ENCODE measurements at places on chromosomes 1 and 21.

GRCh38 chr1:1298861-1299685, 8.7 kb downstream of the ACAP3 start:
- DNase-seq: no peak

- DNase-seq: no peak
These were observed 2.2 kb downstream of the TACSTD2 start for GRCh38 chr1:58574816-58575215.

GRCh38 chr1:41503538-41504113, 19.1 kb upstream of the EDN2 start:
- no peak for DNase-seq

GRCh38 chr1:20732071-20732587, 374 bp downstream of the SH2D5 start:
- DNase-seq: no peak

DNA sequence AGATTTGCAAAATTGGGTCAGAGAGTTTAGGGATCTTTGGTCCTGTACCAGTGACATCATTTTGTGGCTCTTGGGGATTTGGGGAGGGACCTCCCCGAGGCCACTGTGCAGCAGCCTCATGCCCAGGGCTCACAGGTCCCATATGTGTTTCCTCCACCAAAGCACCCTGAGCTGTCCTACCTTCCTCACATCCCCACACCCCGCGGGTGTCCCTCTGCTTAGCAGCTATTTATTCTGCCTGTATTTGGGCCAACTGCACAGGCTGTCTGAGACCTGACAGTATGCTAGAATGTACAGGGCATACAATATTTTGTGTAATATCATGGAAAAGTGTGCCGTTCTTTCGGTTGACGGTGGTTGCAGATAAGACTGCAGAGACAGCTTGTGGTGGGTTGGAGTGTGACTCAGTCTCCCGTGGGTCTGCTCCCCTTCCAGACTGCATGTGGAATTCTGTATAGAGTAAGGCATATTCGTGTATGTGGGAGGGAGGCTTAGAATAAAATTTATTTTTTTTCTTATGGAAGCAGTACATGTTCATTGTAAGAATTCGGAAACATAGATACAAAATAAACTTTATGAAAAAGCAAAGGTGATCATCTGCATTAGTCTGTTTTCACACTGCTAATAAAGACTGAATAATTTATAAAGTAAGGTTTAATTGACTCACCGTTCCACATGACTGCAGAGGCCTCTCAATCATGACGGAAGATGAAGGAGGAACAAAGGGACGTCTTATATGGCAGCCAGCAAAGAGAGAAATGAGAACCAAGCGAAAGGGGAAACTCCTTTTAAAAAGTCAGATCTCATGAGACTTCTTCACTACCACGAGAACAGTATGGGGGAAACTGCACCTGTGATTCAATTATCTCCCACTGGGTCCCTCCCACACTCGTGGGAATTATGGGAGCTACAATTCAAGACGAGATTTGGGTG, 84.4 kb downstream of the ADARB1 start:
- DNase-seq: no peak

GRCh38 chr1:248862695-248862997, 3.8 kb upstream of the ZNF692 start:
- DNase-seq: no peak

GRCh38 chr1:31745096-31745945, 18.8 kb downstream of the ADGRB2 start:
- no peak for DNase-seq

DNA sequence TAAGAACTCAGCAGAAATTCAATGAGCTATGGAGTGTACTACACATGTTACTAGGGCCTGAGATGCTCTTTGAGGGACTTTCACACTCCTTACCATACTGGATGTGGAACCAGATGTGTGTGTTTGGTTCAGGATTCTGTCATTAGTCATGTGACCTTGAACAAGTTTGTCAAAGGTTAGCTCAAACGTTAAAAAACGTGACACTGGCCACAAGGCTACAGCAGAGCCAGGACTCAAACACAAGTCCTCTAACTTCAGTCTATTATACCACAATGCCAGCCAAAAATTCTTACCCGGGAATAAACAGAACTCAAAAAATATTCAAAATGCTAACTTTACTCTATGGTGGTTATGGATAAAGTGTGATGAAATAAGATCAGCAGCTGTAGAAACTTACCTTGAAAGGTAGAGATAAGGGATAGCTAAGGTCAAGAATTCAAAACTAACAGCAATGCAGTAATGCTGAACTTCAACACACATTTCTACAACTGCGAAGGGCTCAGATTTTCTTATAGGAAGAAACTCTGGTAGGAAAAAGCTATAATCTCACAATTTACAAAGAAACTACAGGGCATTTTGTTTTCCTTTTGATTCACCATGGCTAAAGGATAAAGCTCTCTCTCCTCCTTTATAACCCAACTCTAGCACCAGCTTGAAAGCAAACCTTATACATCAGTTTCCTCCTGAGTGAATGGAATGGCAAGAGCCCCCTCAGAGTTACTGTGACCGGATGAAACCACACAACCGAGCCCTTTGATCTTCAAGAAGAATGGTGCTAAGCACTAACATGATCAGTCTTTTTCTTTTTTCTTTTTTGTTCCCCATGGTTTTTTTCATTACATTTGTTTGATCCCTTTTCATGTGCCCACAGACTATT, 233.9 kb downstream of the SLC45A1 start:
- no peak for DNase-seq

DNA sequence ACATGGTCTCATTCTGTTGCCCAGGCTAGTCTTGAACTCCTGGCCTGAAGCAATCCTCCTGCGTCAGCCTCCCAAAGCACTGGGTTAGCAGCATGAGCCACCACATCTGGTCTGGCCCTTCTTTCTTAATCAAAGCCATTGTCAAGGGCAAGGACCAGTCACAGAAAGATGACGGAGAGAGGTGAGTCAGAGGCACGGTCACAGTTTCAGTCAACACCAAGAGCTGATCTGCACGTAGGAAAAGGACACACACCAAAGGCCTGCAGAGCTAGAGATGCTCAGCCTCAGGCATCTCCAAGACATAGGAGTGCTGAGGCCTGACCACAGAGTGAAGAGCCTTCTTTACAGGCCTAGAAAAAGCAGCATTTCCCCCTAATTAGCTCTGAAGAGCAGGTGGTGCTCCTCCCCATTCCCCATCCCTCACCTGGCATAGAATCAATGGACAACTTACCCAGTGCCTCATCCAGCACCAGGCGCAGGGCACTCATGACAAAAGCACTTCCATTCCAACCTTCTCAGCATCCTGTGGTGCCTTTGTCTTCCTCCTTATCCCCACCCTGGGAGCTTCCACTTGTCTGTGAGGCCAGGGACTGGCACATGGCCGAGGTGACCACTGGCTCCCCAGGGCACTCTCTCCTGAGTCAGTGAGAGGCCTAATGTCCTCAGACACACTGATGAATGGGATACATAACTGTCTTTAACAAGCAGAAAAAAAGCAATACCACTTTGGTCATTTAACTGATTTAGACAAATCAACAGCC, 139.8 kb downstream of the AJAP1 start:
- no peak for DNase-seq

DNA sequence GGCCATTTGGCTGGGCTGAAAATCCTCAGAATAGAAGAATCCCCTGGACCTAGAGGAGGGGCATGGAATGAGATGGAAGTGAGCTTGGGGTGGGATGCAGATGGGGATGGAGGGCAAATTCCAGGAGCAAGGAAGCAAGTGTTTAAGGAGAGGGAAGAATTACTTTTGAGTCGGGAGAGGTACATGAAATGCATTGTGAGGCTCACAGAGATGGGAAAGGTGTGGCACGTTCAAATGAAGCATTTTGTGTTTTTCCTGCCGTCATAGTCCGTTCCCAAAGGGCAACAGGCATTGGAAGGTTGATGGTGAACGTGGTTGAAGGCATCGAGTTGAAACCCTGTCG, 30.5 kb downstream of the ATP5PO start:
- DNase-seq: no peak

GRCh38 chr1:104353580-104353979, 603.9 kb downstream of the AMY1C start:
- no peak for DNase-seq

DNA sequence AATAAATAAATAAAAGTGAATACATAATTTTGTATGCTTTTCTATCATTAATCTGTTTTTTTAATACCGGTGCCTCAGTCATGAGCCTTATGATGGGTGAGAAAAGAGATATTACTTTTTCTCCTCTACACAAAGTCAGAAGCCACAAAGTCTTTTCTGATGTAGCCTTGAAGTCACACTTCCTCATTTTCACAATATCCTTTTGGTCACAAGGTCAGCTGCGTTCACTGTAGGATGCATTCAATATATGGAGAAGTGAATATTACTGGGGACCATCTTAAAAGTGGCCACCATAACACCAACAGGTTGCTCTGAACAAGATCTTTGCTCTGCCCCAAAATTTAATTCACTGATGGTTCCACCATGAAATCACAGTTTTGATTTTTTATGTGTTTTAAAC, 83.3 kb upstream of the TNR start:
- no peak for DNase-seq

DNA sequence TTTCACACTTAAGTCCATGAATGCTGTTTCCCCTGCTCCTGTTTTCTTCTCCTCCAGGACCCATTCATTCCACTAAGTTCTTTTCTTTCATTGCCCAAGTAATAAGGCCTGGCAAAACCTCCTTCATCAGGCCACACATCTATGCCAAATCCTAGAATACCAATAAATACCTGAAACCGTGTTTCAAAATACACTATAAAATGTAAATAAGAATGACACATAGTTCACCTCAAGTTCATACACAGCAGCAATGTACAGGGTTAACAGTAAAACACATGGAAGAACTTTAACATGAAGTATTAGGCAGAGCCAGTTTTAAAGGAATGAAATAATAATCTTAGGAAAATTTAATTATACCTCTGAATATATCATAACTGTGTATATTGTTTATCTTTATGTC, 86.7 kb upstream of the L1TD1 start:
- DNase-seq: no peak

DNA sequence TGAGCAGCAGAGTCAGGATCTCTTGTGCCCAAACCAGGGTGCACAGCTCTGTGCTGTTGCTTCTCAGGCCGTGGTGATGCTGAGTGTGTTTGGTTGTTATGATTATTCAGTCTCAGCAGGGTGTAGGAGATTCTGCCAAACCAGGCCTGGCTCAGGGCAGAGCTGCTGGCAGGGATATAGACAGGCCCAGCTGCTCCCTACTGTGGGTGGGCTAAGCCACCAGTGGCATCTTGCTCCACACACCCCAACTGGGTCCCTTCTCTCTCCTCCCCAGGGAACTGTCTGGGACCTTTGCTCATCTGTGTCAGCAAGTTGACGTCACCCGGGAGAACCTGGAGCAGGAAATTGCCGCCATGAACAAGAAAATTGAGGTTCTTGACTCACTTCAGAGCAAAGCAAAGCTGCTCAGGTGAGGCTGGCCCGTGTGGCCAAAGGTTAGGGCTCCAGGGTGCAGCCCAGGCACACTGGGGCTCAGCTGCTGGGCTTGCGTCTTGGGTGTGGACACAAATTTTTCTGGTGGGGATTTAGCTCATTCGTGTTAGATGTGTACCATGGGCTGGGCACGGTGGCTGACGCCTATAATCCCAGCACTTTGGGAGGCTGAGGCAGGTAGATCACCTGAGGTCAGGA, 9.9 kb upstream of the MIIP start:
- no peak for DNase-seq

- DNase-seq: no peak
These were observed 133.2 kb downstream of the KCNJ6 start for GRCh38 chr21:37783016-37783415.

DNA sequence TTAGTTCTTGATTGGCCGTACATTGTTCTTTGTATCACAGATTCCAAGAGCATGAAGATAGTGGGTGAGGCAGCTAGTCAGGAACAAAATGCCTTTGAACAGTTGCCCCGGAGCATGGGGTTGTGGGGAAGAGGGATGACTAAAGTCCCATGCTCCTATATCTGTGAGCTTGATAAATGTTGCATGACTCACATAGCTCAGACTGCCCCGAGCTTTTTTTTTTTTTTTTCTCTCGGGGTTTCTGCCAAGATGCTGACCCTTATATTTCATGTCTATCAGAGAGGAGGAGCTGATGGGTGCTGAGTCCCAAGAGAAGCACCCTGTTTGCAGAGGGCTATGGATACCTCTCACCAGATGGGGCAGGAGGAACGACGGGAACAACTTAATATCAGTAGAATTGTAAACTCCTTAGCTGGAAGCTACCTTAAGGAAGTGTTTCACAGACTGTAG, 40.6 kb downstream of the SRRM1 start:
- no peak for DNase-seq

- no peak for DNase-seq
These were observed 4.3 kb upstream of the KTI12 start for GRCh38 chr1:52037909-52038308.

GRCh38 chr1:93680076-93680419, 1.6 kb downstream of the BCAR3 start:
- DNase-seq: no peak

GRCh38 chr1:65793359-65793732, 651 bp downstream of the PDE4B start:
- no peak for DNase-seq

GRCh38 chr1:54114955-54115354, 37.8 kb downstream of the CDCP2 start:
- DNase-seq: no peak

GRCh38 chr1:148372731-148373130, 110.4 kb downstream of the PPIAL4G start:
- DNase-seq: no peak

DNA sequence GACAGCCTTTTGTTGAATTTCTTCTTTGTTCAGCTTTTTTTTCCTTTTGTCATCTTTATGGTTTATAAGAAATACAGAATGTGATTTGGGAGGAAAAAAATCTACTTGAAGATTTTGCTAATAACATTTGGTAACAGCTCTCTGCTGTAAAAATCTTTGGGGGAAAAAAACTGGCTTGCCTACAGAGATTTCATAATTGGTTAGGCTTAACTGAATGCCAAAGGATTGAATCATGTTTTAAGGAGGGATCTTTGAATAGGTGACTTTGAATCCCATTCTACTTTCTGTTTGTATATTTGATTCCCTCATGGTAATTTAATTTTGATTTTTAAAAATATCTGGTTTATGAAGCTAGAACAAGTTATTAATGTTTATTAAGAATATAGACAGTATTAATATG, 3.2 kb downstream of the BTF3L4 start:
- no peak for DNase-seq

DNA sequence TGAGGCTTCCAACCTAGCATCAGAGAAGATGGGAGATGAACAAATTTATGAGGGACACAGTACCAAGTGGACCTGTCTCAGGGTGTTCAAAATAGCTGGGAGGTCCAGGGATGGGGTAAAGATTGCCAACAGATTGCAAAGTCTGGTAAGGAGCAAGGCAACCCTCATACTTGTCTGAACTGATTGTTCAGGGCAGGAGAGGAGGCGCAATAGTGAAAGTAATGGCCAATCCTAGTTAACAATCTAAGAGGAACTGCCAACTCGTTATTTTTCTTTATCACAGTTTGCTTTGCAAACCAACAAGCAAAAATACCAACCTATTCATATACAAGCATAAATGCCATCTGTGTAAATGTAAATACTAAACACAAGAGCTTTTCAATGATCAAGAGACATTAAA, 78.4 kb upstream of the S1PR1 start:
- DNase-seq: no peak

DNA sequence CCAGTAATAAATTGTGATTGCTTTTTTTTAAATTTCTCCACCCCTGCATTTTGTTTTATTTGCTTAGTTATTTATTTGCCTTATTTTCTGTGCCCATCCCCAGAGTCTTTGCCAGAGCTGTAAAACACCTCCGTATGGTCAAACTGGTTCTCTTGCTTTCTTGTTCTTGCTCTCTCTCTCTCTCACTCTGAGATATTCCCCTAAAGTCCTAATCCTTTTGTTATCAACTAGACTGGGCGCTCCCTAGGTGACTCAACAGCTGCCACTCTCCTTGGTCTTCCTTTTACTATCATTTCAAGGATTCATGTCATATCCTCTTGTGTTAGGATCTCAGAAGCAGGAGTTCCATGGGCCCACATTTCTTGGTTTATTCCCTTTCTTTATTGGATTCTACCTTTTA, 160.0 kb downstream of the PRDM2 start:
- no peak for DNase-seq
